ENCODE measurements at places on chromosomes 7 and 10.

DNA sequence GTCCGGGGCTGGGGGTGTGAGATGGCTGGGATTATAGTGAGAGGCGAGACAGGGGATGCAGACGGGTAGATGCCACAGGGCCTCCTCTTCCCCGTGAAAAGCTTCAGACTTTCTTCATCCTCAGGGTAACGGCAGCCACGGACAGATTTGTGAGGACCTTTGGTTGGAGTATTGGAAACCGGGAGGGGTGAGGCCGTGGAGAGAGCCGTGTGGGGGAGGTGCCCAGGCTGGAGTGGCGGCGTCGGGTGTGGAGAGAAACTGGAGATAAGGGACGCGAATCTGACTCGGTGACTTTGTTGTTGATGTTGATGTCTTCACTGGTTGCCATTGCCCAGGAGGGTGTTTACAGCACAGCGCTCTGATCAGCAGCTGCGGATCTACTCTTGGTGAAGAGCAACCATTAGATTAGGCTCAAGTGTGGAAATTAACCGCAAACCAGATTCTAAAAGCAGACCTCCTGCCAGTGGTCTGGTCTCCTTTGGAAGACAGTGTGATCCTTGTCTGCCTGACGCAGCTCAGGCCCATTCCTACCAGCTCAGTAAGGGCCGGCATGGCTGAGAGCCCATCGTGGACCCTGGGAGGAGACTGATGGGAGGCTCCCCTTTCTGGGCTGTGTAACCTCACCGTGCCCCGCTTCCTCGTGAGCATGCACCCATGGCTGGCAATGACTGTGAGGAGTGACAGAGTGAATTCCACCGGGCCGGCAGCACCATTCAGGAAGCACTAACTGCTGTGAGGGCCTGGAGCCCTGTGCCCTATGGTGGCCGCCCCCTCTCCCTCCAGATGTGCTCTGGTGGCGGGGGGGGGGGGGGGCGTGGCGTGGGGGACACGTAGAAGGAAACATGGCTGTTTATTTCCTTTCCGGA lies 90.3 kb downstream of the INPP5A start:
- no peak for DNase-seq

DNA sequence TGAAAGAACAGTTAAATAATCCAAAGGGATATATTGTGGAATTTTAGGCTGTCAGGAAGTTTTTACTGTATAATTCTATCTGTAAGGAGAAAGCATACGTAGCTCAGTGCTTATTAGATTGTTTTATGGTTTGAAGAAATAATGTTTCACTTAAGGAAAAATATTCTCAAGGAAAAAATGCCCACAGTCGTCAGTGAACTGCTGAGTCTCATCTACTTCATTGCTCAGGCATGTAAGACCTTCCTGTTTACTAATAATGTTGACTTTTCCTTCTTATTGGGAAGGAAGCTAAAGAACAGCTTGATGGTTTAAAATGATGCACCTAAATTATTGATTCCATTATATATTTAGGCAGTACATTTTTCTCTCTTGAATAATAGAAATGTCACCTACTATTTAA lies 304.2 kb downstream of the SDK1 start:
- DNase-seq, result no peak

GRCh38 chr10:86127274-86127819 lies 239.2 kb downstream of the GRID1 start:
- DNase-seq, result no peak

DNA sequence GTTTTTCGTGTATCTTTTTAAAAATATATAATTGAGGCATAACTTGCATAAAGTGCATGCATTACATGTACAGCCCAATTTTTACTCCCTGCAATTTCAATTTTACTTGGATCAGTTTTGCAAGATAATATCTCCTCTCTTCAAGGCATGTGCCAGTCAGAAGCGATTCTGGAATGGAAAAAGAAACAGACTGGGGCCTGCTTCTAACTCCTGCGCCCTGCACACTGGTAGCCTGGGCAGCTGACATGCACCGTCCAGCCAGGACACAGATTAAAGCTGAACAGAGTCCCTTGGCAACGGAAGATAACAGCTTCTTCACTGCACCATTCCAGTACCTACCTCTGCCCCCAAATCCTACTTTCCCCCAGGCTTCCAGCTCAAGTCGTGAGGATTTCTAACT lies 182.1 kb downstream of the FAM107B start:
- no peak for DNase-seq

DNA sequence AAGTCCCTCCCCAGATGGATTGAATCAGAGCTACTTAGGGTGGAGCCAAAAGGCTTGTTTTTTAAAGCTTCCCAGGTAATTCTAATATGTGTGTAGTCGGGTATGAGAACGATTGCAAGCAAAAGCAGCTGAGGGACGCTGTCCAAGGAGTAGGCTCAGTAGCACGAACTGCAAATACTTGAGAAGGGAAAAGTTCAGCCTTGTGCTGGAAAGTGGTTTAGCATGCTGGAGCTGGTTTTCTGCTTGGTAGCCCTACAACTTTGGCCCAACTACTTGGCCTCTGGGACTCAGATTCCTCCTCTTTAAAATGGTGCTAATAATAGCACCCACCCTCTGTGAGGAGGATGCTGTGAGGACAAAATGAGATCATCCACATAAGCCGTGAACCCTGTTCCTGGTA lies 76.2 kb downstream of the AHR start:
- no peak for DNase-seq

- no peak for DNase-seq
Measured at GRCh38 chr7:116500078-116500853, 728 bp downstream of the CAV2 start.

DNA sequence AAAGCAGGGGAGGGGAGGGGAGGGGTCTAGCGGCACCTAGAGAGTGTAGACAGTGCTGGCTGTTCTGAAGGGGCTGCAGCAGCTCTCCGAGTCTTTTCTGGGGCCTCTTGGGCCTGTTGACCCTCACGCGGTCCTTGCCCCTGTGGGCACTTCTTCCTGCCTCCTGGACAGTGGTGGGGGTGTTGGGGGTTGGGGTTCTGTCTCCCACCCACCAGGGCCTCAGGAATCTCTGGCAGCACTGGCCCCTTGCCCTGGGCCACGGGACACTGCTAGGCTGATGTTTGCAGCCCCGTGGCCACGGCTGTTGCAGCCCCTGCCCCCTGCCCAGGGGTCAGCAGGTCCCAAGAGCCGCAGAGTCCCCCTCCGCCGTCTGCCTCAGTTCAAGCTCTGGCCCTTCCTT lies 68.9 kb upstream of the INPP5A start:
- no peak for DNase-seq

DNA sequence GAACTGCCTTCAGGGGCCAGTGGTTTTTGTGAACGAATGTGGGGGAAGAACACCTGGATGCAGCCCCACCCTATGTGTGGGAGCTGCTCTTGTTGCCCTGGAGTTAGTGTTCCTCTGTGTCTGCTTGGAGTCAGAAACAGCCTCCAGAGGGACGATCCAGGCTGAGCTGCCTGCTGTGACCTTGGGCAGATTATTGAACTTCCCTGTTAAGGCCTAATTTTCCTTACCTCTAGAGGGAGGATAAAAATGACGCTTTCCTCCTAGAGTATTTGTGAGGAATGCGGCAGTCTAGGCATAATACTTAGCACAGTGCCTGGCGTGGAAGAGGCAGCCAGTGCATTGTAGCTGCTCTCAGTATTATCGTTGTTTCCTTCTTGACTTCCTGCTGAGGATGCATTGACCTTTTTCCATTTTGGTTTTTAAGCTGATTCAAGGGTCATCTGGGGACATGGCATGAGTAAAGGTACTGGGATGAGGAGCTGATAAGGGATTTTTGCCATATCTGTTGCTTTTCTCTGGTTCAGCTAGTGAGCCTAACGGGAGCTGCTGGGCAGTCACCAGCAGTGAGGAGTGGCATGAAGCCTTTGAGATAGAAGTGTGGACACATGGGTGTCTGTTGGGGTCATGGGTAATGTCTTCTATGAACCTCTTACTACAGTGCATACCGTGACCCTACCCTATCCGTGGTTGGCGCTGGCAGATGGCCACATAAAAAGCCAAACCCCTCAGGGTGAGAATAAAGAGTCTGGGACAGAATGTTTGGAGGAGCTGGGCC lies 6.4 kb downstream of the ZFYVE27 start:
- no peak for DNase-seq

DNA sequence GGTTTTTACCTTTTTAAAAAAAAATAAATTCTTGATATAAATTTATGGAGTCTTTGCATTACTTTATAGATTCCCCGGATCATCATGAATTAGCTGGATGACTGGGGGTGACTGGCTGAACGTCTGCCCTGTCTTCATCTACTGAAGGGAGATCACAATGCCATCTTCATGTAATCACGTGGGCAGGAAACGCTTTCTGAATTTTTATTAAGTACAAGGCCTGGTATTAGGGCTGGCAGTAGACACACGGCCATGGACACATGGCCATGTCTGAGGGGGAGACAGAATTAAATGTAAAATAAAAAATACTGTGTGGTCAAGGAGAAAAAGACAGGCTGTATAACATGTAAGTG lies 111.2 kb downstream of the VIPR2 start:
- peak; percentile 39 for DNase-seq

DNA sequence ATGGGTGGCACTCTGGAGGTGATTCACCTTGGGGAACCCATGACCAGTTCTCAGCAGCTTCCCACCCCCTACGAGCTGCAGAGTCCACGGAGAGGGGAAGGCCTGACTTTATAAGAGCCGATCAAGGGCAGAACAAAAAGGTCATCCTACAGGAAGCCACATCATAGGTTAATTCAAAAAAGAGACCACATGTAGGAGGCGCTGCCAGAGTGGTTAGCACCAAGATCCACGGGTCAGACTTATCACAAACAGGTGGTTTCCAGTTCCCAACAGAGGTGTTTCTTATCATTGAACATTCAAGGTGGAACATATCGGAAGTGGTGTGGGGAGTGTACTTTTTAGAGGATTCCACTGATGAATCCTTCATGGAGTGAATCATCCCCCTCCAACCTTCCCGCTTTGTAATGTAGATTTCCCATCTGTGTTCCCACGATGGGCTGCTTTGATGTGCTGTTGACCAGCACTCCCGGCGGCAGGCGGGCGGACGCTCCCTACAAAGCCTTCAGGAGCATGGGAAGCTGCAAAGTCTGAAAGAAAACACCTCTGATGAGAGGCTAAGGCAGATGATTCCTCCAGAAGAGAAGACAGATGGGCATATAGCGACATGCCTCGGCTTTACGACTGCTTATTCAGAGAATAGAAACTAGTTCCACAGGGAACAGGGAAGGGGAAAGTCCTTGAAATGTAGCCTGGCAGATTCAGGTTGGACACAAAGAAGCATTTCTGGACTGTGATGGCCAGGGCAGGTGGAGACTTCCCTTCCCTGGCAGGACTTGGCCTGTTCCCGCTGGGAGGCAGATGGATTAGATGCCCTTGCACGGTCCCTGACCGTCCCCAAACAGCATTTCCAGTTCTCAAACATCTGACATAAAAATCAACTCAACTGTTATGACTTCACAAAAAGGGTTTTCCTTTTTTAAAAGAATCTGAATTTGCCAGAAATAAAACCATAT lies 66.5 kb downstream of the AFAP1L2 start:
- no peak for DNase-seq

DNA sequence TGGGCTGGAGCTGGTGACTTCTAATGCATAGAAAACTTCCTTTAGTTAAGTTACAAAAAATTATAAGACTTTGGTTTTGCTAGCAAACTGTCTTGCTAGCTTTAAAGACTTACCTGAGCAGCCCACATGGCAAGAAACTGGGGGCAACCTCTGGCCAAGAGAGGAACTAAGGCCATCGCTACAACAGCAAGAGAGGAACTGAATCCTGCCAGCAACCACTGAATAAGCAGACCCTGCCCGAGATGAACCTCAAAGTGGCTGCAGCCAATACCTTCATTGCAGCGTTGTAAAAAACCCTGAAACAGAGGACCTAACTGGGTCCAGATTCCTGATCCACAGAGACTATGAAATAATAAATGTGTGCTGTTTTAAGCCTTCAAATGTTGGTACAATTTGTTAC lies 54.6 kb upstream of the STARD3NL start:
- no peak for DNase-seq

DNA sequence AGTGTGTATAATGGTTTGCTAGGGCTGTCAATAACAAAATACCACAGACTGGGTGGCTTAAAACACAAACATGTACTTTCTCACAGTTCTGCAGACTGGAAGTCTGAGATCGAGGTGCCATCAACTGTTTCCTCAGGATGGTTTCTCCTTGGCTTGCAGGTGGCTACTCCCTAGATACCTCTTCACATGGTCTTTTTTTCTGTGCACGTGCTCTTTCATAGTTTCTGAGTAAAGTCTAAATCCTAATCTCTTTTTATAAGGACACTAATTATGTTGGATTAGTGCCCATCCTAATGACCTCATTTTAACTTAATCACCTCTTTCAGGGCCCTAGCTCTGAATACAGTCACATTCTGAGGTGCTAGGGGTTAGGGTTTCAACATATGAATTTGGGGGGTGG lies 65.9 kb downstream of the AMPH start:
- no peak for DNase-seq

- no peak for DNase-seq
Measured at GRCh38 chr10:30603589-30603988, 26.0 kb downstream of the LYZL2 start.

- no peak for DNase-seq
Measured at GRCh38 chr7:31372231-31372959, 31.9 kb upstream of the NEUROD6 start.

- no peak for DNase-seq
Measured at GRCh38 chr10:62266611-62267010, 2.0 kb downstream of the RTKN2 start.

- no peak for DNase-seq
Measured at GRCh38 chr7:123746055-123746454, 2.7 kb downstream of the WASL start.

GRCh38 chr10:47286591-47287315 lies 13.2 kb upstream of the GDF10 start:
- DNase-seq, result no peak

GRCh38 chr10:107986571-107986970 lies 822.1 kb upstream of the SORCS1 start:
- DNase-seq, result no peak

DNA sequence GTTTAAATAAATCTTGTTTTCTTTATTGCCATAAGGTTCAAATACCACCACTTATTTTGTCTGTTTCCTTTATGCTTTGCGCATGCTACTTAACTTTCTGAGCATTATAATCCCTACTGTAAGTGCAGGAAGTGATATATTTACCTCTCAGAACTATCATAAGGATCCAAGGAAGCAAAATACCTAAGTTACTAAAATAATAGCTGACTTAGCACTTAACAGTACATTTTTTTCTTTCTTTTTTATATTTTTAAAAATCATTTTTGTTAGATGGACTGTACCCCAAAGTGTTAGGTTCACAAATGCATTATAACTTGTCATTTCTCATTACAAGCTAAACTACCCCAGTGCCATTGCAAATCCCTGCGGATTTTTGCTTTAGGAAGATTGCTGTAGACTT lies 663.8 kb downstream of the SUGCT start:
- no peak for DNase-seq

GRCh38 chr7:33721895-33722294 lies 183.4 kb upstream of the BMPER start:
- no peak for DNase-seq

All from putamen (tissue), 1 donor.